GM13976 (cell line): ENCODE measurements at places on chromosomes 6 and 20.

- no peak for DNase-seq
These were observed 120.2 kb upstream of the MAP3K4 start for GRCh38 chr6:160871320-160871719.

- no peak for DNase-seq
These were observed 51.6 kb upstream of the FAM83D start for GRCh38 chr20:38874460-38875174.

- DNase-seq = peak; percentile 30
These were observed 12.0 kb downstream of the LRP11 start for GRCh38 chr6:149852180-149852579.

GRCh38 chr6:167932468-167933276, 64.8 kb upstream of the KIF25 start:
- DNase-seq = no peak

DNA sequence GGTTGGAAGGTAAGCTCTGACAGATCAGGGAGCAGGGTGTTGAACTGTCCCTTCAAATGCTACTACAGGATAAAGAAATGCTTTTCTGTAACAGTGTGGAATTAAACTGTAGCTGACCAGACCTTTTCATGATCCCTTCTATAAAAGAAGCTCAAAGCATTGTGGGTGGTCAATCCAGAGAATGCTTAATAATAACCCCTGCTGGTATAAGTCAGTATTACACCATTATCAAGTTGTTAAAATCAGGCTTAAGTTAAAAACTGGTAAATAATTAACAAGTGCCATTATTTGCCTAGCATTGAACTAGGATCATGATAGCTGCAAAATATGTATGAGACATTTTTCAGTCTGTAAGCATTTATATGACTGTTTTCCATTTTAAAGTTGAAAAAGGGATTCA, 468.9 kb downstream of the PKHD1 start:
- no peak for DNase-seq

GRCh38 chr20:20894753-20895152, 182.3 kb upstream of the RALGAPA2 start:
- no peak for DNase-seq

GRCh38 chr6:16228709-16229665, 9.4 kb upstream of the GMPR start:
- DNase-seq = no peak

GRCh38 chr6:36544228-36544627, 3.1 kb downstream of the STK38 start:
- DNase-seq = peak; percentile 44

DNA sequence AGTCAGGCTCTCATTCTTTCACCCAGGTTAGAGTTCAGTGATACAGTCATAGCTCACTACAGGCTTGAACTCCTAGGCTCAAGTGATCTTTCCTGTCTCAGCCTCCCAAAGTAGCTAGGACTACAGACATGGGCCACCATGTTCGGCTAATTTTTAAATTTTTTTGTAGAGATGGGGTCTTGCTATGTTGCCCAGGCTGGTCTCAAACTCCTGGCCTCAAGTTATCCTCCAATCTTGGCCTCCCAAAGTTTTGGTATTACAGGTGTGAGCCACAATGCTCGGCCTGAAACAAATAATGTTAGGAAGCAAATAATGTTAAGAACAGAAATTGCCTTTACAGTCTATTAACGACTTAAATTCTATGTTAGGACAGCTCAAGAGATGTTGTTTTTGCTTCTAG, 1.8 kb upstream of the UBR2 start:
- DNase-seq = no peak
